ENCODE measurements at places on chromosomes 3 and 15. TPM values are rescaled to one million over a fixed set of nuclear protein-coding genes. Genes with fewer than 3 reads are reported as not detected.
A peak's percentile ranks its signal among the peaks of the same experiment; 100 is the strongest.

DNA sequence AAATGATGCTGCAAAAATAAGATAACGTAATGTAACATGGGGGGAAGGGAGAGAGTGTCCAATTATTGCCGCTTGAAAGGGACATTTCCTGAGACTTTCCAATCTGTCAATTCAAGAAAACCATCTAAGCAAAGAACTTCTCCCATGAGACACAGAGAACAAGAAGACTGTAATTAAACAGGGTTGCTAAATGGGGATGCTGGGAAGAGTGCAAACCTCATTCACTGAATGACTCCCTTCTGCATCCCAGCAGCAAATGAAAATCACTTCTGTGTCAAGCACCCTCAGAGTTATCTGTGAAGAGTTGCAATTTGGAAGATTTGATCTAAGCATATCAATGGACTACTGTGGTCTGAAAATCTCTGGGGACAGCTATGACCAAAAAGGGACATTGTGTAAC is 3.6 kb downstream of the RFT1 start:
- DNase-seq = no peak

DNA sequence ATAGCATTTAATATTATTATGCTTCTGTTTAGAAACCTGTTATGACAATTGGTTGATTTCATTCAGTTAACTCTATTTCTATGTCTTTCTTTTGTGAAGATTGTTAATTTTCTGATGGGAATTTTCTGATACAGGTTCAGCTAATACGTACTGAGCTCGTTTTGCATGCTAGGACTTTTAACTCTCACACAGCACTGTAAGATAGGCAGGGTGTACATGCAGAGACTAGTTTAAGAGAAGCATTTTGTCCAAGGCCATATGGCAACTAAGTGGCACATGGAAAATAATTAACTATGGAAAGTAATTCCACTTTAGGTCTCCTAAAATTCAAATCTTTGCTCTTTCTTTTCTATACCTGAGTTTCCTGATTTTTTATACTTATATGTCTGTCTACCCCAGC is 81.9 kb downstream of the IL1RAP start:
- DNase-seq = no peak

- DNase-seq = no peak
Measured at GRCh38 chr3:33921608-33922007, 123.2 kb downstream of the PDCD6IP start.

- no peak for DNase-seq
Measured at GRCh38 chr3:185381320-185382058, 18.6 kb downstream of the MAP3K13 start.

GRCh38 chr15:56877255-56877970 is 41.0 kb upstream of the TCF12 start:
- DNase-seq = no peak

GRCh38 chr15:79140846-79141570 is 50.4 kb upstream of the RASGRF1 start:
- no peak for DNase-seq

- DNase-seq = no peak
Measured at GRCh38 chr15:101411085-101411484, 78.4 kb downstream of the PCSK6 start.

DNA sequence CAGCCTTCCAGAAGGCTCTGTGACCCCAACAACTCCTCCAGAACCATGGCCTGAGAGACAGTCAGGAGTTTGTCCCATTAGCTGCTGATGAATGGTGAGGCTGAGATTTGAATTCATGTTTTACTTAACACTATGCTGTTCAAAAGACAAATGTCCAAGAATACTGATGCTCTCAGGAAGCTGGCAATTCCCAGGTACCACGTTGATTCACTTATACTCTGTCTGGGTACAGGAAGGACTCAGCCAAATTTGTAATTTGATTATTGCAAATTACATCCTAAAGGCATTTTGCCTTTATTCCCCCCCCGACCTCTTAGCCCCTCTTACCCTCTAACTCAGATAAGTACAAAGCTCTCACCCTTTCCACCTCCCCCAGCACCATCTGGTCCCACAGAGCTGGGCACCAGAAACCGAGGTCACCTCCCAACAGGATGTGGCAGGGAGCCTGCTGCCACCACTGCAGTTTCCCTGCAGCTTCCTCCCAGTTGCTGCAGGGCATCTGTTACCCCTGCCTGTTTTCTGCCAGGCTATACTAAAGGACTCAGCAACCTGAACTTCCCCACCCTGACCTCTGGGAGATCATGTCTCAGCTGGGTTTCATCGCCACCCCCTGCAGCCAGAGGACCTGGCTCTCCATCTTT is 33.6 kb downstream of the EAF1 start:
- no peak for DNase-seq

GRCh38 chr3:42028474-42028873 is 62.7 kb upstream of the TRAK1 start:
- DNase-seq = no peak

GRCh38 chr15:70783041-70783440 is 19.7 kb upstream of the UACA start:
- no peak for DNase-seq

- DNase-seq = no peak
Measured at GRCh38 chr3:184349563-184350470, 11.6 kb downstream of the CLCN2 start.

GRCh38 chr3:139448104-139448503 is 28.2 kb downstream of the RBP2 start:
- DNase-seq = no peak

GRCh38 chr3:195238586-195239118 is 32.3 kb downstream of the XXYLT1 start:
- DNase-seq = peak; percentile 55

GRCh38 chr3:37652851-37653250 is 208.8 kb upstream of the CTDSPL start:
- DNase-seq = no peak

- DNase-seq = no peak
Measured at GRCh38 chr3:77536038-77536775, 496.3 kb downstream of the ROBO2 start.

DNA sequence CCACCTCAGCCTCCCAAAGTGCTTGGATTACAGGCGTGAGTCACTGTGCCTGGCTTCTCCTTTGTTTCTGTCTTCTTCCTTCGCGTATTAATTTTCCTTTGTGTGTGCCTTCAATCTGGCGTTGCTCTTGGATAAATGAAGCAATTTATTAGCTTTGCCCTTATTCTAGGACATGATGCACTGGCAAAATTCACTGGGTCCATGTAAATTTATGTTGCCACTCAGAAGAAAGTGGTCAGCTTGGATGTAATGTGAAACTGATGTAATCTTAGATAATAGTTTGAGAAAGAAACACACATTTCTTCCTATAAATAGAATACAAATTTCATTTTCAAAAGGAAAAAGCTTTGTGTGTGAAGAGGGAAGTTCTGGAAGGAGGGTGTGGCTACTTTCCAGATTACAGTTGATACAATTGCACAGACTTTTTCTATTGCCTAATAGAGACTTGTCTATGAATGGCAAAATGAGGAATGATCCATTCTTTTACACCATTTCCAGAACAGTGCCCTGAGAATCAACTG is 23.3 kb upstream of the ATP1B3 start:
- DNase-seq = no peak

DNA sequence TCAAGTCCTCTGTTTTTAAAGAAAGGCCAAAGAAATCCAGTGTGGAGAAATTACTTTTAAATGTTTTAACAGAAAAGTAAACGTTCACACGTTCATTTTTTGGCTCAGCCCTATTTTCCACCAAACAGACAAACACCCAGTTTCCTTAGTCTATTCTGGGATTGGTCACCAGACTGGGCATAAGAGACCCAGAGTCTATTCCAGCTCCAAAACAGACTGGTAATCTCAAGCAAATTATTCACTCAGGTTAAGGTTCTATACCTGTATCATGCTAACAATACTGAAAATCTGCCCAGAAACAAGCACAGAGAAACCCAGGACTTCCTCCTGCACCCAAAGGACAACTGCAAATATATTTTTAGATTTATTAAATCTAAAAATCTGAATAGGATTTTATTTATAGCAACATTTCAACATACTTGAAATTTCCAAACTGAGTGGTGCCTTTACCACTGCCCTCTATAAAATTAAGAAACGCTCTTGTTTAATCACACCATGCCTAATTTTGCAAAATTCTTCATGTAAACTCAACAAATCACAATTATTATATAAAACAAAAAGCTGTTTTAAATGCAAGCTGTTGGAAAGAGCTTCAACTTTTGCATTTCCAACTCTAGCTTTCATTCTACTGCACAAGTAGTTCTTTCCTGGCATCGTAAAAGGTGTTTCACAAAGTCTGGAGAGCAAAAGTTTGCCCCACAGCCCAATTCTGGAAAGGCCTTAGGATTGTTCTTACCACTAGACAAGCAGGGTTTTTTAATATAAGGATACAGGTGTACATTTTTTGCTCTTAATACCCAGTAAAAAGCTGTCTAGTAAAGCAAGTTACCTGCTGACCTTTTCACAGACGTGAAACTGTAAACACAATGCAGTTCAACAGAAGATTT is 18.7 kb downstream of the ZNF148 start:
- no peak for DNase-seq

The LRRC49 gene
- 6.7 TPM for total RNA-seq

The SEMA5B gene
- total RNA-seq = 12.8 TPM

The TF gene
- 18.8 TPM for total RNA-seq

The SCAANT1 gene
- total RNA-seq = not detected

The PTPRG gene
- 29.3 TPM for total RNA-seq

Measured in type B pancreatic cell (in vitro differentiated cells).